ENCODE measurements at places on chromosomes 4 and X.

DNA sequence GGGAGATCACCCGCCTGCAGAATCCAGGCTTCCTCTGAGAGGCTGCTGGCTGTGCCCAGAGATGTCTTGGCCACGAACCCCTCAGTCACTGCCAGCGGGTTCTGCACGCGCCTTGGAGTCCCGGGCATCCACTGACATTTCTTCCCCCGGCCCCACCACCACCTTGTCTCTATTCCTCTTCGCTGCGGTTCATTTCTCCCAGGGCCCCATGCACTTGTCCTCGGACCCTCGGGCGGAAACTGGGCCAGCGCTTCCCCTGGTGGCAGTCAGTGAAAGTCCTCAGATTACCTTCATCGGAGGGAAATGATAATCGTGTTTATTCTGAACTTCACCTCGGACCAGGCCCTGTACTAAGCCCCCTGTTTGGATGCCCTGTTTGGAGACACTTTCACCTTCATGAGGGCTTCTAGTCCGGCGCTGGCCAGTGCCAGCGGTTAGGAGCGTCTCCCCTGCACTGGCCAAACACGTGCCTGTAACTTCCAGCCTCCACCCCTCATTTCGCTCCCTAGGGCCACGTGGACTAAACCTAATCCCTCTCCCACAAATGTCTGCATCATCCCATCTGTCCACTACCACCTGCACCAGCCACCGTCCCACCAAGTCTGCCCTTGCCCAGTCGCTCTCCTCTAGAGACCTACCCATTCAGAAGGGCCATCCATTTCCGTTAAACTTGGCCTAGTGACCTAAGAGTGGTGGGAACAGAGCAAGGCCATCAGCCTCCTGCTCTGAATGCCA, 82.0 kb downstream of the DCTD start:
- no peak for DNase-seq

GRCh38 chr4:26197018-26197779, 123.6 kb upstream of the RBPJ start:
- no peak for DNase-seq

GRCh38 chrX:68932611-68933010, 103.8 kb downstream of the EFNB1 start:
- no peak for DNase-seq

DNA sequence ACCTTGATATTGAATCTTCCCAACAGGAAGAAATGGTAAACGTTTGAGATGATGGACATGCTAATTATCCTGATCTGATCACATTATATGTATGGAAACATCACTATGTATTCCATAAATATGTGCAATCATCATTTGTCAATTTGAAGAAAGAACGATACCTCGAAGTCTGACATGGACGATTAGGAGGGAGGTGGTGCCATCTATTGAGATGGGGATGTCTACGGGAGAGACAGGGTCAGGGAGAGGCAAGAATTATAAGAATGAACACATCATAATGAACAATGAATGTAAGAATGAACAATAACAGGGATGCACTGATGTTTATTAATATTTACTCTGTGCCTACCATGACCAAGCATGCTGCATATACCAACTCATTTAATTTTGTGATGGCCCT, 93.7 kb upstream of the SOD3 start:
- no peak for DNase-seq

DNA sequence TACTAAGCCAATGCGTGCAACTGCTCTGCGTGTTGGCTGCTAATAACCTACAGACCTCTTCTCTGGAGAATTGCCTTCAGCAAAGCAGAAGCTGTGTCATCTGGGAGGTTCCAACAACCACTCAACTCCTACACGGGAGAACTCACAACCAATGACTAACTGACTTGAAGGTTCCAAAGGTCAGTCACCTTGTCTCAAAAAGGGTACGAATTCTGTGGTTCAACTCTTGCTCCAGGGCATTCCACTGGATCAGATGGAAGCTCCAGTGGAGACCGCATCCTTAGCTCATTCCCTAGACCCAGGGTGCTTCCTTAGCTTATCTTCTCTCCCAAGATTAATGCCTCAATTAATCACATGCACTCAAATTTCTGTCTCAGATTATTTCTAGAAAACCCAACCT, 222.7 kb downstream of the CHIC2 start:
- no peak for DNase-seq

GRCh38 chr4:126215759-126216158, 901.0 kb downstream of the FAT4 start:
- DNase-seq: no peak

DNA sequence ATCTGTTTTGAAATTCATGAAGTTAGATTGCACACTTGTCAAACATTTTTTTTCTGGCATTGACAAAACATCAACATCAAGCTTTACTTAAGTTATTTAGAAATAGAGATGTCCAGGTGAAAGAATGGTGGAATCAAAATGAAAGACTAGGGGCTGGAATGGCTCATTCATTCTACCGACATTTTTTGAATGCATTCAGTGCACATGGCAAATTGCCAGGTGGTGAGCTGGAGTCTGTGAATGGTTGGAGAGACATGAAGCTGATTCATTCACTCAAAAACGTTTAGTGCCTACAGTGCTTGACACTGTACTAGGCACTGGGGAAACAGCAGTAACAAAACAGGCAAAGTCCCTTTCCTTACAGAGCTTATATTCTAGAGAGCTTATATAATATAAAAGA, 292.4 kb downstream of the PPP1R2C start:
- no peak for DNase-seq

DNA sequence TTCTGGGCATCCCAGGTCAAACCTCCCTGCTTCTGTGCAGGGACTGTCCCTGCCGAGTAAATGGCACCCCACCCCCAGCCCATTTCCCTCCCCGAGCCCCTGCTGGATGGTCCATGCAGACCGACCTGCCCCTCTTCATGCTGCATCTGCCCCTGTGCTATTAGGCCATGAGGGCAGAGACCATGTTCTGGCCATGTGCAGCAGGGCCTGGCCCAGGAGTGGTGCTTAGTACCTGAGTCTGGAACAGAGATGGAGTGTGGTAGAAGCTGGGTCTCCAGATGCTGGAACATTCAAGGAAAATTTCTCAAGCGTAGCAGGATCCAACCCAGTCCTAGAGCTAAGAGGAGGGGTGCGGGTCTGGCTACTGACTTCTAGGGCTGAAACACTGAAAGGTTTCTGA, 15.3 kb upstream of the UBA1 start:
- no peak for DNase-seq

GRCh38 chr4:110449947-110450346, 26.0 kb upstream of the ENPEP start:
- no peak for DNase-seq

- DNase-seq: no peak
These were observed 52.8 kb downstream of the SPRY1 start for GRCh38 chr4:123449362-123449761.

- DNase-seq: no peak
These were observed 1.7 kb downstream of the HCFC1 start for GRCh38 chrX:153969904-153970356.

DNA sequence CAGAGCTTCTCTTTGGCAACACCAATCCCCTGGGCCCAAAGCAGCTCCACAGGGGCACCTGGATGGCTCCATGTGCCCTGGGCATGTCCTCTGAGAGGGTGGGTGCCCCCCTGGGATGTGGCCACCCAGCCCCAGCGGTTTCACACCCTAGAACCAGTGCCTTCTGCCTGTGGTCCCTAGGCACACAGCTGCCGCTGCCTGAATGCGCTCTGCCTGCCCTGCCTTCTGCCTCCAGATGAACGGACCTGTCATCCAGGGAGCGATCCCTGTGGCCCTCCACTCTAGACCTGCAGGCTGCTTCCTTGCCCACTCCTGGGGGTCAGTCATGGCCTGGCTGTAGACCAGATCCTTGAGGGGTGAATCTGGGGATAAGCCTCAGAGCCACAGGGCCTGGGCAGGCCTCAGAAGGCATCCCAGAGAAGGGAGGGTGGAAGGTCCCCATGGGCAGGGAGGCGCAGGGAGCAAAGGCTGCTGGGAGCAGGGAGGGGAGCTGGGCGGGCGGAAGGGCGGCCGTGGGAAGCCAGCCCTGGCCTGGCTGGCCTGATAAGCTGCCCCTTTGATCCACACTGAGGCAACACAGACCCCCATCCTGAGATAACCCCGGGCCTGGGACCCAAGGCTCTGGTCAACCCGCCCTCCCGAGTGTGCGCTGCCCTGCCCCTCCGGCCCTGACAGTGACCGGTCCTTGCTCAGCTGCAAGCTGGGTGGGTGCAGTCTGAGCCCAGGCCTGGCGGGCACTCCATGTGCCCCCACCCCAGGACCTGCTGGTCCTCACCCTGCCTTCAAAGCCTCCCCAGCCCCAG, 8.1 kb upstream of the FGFR3 start:
- DNase-seq: no peak

GRCh38 chr4:37322122-37322521, 77.6 kb downstream of the NWD2 start:
- no peak for DNase-seq

DNA sequence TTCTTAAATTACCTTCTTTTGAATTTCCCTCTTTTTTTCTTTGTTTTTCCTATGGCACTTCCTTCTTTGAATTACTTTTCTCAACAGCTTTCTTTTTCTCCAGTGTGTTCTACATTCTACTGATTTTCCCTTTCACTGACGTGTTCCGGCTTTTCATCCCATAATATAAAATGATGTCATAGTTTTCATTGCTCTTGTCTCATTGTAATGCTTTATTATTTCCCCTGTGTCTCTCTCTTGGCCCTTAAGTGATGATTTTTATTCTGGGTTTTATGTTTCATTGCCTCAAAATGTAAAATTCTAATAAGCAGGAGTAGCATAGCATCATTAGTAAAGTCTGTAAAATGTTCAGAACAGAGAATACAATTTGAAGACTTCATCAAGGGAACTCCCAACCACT, 299.3 kb downstream of the KCTD8 start:
- no peak for DNase-seq

DNA sequence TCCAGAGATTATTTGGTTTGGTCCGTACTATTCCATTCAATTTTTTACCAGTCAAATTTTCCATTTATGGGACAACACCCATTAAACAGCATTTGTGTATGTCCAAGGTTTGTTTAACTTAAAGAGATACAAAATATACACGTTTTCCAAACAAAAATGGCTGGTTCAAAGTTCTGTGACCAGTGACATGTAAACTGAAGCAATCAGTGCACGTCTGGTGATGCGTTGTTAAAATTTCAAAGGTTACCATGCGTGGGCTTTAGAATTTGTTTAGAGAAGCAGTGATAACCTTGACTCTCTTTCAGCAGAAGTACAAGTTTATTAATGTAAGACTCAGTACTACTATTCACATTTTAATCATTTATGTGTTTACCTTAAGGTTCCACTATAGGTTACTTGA, 25.2 kb upstream of the ALB start:
- DNase-seq: no peak

- DNase-seq: no peak
These were observed 30.3 kb upstream of the TMSB15B start for GRCh38 chrX:103932133-103932532.

- DNase-seq: no peak
These were observed 23.7 kb downstream of the PLP1 start for GRCh38 chrX:103800318-103800717.

- no peak for DNase-seq
These were observed 12.4 kb upstream of the EOLA2 start for GRCh38 chrX:149950681-149951080.

GRCh38 chrX:53257166-53257565, 24.2 kb downstream of the IQSEC2 start:
- DNase-seq: no peak

DNA sequence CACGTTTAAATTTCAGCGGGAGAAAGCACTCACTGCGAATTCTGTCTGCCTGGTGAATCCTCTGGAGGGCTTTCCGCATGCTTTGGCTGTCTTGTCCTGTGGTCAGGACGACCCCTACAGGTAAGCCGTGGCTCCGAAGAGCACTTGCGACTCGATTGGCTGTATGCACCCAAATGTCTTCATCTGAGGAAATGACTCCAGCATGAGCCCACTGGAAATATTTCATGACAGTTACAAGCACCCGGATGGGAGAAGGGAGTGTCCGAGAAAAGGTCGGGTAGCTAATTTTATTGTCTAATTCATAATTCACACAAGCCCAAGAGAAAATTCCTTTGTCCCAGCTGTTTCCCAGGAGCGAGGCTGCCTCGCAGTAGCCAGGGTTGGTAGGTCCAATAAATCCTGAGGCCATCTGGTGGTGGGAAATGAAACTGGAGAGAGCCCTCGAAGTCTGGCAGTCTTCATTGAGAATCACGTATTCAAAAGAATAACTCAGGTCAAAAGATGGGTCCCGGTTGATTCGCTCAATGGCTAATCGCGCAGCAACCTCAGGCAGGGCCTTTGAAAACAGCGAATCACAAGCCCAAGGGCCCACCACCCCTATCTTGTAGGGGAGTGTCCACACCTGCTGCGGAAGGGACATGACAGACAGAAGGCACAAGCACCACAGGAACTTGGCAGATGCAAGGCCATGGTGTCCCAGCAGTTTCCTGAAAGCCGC, 6.6 kb downstream of the GUCY2F start:
- peak; percentile 9 for DNase-seq

DNA sequence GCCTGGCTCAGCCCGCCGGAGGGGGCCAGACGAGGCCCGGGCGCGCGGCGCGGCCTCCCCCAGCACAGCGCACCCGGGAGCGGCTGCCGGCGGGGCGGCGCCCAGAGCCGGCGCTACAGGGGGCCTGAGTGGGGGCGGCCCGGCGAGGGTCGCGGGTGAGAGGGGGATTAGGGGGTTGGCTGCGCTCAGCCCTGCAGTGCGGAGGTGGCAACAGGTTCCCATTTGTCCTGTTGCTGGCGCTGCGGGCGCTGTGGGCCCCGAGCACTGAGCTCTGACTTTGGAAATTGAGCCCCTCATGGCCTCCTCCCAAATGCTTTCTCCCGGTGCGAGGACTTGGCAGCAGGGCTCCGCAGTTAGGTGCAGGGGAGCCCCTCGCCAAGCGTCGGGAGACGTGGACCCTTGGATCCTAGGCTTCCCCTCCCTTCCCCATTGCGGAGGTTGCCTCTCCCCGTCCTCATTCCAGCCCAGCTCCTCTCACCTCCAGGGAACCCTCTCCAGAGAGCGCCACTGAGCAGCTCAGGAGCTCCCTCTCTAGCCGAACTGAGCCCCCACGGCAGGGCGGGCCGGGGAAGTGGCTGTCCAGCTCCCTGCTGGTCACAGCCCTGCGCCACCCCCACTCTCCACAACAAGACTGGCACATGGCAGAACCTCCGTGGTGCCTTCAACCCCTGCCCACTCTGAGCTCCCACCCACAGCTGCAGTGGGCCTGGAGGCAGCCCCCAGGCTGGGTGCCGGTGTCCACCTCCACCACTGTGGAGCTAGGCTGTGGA, 2.5 kb upstream of the DUSP9 start:
- DNase-seq: no peak

GRCh38 chr4:142913461-142914030, 67.4 kb upstream of the INPP4B start:
- no peak for DNase-seq
